ENCODE measurements at places on chromosomes 12 and 14.

DNA sequence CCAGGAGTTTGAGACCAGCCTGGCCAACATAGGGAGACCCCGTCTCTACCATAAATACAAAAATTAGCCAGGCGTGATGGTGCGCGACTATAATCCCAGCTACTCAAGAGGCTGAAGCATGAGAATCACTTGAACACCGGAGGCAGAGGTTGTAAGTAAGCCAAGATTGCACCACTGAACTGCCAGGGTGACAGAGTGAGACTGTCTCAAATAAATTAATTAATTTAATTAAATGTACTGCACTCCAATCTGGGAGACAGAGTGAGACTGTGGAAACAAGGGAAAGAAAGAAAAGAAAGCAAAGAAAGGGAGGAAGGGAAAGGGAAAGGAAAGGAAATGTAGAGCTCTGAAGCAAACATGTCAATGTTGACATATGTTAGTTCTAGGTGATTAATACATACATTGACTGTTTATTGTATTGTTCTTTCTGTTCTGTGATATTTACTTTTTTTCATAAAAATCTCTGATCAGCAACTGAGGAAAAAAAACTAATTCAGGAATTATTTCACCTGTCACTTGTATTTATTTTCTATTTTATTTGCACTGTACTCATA lies 99.6 kb downstream of the DENND5B start:
- no peak for DNase-seq

DNA sequence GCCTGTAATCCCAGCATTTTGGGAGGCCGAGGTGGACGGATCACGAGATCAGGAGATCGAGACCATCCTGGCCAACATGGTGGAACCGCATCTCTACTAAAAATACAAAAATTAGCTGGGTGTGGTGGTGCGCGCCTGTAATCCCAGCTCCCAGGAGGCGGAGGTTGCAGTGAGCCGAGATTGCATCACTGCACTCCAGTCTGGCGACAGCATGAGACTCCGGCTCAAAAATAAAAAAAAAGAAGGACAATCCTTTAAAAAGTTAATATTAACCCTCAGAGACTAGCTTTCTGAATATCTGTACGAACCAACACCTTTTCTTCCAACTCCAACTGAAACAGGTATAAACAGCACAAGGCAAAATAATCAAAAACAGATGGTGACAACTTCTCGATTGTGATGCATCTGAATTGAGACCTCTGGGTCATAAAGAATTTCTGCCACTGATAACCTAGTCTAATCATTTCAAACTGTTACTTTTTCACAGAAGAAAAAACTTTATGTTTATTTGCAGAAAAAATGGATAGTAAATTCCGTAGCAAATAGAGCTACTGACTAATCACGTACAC lies 27.8 kb downstream of the CLIP1 start:
- no peak for DNase-seq

DNA sequence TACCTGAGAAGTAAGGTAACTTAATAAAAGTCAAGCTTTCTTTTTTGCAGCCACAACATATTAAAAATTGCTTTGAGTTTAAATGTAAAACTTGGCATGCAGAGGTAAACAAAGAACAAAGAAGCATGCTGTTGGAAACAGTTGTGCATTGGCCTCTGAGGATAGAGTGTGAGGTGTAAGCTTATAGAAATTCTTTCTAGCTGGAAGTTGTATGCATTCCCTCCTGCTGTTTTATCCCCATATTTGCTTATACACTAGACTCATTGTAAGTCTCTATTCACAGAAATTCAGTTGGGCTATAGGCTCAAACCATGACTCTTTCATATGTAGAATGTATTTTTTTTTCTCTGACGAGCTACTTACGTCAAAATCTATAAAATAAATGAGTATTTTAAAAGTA lies 316.3 kb downstream of the SLC6A15 start:
- no peak for DNase-seq

- DNase-seq, result no peak
Measured at GRCh38 chr12:30837595-30837994, 82.8 kb upstream of the CAPRIN2 start.

GRCh38 chr14:102854091-102854703 lies 68.3 kb upstream of the AMN start:
- no peak for DNase-seq

DNA sequence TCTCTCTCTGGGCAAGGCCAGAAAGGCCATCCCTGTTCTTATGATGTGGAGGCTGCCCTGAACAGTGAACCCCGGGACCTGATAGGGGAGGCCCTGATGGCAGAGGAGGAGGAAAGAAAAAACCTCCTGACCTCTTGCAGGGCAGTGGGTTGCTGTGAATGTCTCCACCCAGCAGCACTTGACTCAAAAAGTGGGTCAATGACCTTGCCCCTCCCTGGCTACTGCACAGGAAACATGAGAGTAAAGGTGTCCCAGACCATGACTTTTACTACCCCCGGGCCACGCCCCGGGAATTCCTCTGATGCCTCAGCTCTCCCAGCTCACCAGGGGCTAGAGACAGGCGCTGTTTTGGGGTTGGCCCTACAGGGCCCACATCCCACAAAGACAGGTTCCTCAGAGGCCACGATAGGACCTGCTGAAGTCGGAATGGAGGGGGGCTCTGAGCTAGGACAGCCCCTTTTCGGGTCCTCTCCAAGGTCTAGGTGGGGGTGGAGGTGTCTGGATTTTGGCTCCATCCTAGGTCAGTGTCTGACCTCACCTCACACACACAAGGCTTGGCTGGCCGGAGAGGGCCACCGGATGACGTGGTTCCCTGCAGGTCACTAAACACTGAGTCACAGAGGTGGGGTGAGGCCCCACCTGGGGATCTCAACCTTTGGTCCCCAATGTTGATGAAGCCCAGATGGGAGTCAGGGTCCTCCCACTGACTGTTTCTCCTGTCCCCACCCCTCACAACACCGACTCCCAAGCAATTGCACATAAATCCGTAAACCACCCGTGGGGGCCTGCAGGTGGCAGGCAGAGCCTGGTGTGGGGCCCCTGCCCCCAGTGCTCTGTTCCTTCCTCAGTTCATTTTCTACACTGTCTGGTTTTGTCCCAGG lies 1.6 kb downstream of the RHOF start:
- DNase-seq, result no peak

DNA sequence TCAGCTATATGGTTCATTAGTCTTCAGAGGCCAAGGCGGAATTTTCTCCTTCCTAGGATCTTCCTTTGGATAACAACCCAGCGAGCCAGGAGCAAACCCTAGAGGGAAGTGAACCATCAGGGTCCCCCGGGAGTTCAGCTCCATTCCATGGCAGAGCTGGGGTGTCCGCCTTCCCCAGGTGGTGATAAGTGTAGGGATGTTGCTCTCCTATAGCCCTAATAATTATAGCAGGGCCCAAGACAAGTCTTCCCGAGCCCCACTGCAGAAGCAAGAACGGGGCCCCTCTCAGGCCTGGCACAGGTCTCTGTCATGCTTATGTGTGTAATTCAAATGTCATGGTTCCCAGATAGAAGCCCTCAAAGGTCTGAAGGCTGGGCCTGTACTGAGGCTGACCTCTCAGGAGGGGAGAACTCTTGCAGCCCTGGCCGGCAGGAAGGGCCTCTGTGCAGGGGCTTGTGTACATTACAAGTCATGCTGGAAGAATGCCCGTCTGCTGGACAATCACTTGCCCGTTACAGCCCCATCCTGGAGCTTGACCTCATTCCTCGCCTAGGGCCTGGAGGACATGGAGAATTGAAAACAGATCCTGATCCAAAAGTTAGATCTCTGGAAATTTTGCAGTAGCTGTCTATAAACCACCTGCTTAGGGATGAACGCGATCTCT lies 17.3 kb downstream of the LRTM2 start:
- DNase-seq, result no peak

- DNase-seq, result no peak
Measured at GRCh38 chr14:63269561-63270225, 49.0 kb downstream of the GPHB5 start.

GRCh38 chr12:23559268-23559753 lies 390.2 kb downstream of the SOX5 start:
- DNase-seq, result no peak

- no peak for DNase-seq
Measured at GRCh38 chr14:71486279-71486678, 445.9 kb upstream of the RGS6 start.

GRCh38 chr12:119229837-119230236 lies 51.1 kb downstream of the HSPB8 start:
- no peak for DNase-seq

DNA sequence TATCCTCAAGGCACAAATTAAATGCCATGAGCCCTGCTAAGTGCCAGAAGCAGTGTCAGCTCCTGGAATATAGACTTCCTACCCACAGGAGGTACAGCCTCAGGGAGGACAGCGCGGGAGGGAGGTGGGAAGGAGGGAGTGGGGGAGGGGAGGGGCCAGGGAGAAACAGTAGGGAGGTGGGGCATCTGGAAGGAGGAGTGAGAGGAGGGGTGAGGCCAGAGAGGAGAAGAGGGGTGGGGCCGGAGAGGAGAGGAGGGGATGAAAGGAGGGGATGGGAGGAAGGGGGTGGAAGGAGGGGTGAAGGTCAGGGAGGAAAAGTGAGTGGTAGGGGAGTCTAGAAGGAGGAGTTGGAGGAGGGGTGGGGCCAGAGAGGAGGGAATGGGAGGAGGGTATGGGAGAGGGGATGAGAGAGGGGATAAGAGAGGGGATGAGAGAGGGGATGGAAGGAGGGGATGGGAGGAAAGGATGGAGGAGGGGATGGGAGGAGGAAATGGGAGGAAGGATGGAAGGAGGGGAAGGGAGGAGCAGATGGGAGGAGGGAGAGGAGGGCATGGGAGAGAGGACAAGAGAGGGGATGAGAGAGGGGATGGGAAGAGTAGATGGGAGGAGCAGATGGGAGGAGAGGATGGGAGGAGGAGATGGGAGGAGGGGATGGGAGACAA lies 9.2 kb upstream of the CCDC197 start:
- no peak for DNase-seq

DNA sequence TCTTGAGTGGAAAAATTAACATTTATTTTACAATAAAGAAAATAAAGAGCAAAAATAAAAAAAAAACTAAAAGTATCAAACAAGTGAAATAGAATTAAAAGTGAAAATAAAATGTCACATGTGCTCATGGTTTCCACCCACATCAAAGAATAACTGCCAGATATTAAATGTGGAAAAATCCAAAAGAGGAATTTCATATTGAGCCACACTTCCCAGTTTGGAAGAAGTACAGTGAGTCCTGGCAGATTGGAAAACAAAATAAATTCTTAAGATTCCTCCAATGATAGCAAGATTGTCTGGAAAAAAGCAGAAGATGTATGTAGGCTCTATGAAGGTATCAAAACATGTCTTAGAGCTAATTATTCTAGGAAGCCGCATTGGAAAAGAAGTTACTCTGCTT lies 1019.5 kb downstream of the SLC6A15 start:
- no peak for DNase-seq

- DNase-seq, result no peak
Measured at GRCh38 chr14:99821519-99822508, 28.6 kb downstream of the EML1 start.

DNA sequence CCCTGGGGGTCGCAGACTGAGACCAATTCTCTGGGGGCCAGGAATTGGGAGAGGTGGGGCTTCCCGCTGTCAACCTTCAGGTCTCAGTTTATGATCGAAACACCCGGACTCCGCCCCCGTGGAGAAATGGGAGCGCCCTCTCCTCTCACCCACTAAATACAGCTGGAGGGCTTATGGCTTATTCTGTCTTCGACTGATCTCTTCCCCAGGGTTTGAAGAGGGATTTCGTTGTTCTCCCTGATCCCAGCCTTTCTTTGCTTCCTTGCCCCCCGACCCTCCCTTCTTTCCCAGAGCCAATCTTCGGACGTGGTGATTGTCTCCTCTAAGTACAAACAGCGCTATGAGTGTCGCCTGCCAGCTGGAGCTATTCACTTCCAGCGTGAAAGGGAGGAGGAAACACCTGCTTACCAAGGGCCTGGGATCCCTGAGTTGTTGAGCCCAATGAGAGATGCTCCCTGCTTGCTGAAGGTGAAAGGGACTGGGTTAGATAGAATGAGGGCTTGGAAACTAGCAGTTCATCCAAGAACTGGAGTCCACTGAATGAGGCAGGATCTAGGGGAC lies 607 bp downstream of the OS9 start:
- DNase-seq, result no peak

GRCh38 chr14:72638021-72638420 lies 255.9 kb downstream of the DPF3 start:
- DNase-seq, result no peak

DNA sequence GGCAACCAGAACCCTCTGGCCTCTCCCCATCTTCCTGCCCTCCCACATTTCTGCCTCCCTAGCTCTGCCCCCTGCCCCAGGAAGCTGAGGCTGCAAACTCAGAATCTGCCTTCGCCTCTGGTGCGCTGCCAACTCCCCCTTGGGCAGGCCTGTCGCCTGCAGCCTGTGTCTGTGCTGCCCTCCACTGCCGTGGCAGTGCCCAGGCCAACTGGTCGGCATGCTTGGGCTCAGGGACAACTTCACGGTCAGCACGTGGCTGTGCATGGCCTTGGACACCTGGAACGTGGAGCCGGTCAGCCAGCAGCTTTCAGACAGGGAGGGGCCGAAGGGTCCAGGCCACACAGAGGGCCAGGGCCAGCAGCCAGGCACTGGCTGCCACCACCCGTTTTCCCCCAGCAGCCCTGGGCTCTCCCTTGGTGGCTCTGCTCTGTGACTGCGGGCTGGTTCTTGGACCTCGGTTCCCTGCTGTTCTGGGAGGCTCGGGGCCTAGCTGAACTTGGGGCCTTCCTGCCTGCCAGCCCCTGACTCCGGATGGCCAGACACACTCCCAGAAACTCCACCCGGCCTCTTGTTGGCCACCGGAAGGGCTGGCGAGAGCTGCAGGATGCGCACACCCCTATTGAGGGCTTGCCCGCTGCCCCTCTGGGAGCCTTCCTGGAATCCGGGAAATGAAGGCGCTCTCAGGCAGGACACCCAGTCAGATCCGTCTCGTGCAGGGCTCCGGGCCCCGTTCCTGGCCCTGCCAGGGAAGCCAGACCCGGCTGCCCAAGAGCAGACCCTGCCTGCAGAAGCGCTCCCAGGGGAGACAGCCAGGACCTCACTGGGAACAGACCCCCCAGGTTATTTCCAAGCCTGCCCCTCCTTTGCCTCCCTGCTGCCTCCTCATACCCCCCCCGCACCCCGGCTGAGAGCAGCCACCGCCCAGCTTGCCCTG lies 34.2 kb upstream of the PPP1R13B start:
- DNase-seq, result no peak

DNA sequence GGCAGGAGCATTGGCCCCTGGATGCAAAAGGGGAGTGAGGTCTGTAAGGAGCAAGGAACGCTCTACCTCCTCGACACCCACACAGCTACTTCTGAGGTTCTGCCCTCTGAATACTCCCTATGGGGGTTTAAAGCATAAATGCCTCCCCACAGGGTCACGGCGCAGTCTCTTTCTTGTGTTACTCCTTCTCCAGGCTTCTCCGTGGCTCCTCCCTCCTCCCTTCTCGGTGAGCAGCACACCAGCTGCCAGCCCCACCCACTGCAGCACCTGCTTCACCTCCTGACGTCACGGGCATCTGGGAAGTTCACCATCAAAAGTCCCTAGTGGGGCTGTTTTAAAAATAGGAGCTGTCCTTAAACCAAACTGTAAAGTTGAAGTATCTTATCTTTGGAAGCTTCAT lies 67.3 kb downstream of the SPTB start:
- DNase-seq, result no peak

GRCh38 chr14:88323086-88323522 lies at the start of gene KCNK10:
TSS of gene KCNK10 (minus strand) at chr14:88323269. CDS start at chr14:88322798, 471 bp downstream.
- no peak for DNase-seq

- DNase-seq, result no peak
Measured at GRCh38 chr12:19431407-19432308, 7.6 kb upstream of the AEBP2 start.

Measured in cortex of kidney (tissue), 1 donor.